ENCODE measurements at places on chromosomes 1 and 21.

- H3K36me3 ChIP-seq = no peaks in the 10 kb centered on the region
- no peak for DNase-seq
- no peaks in the 10 kb centered on the region for H3K27me3 ChIP-seq
- no peak overlapping the region for H3K27ac ChIP-seq
- H3K4me1 ChIP-seq = no peaks in the 10 kb centered on the region
Measured at GRCh38 chr1:175341631-175342429, 149.3 kb upstream of the KIAA0040 start.

GRCh38 chr1:39132505-39133339, 71.8 kb upstream of the MACF1 start:
- no peak for DNase-seq
- H3K27ac ChIP-seq = no peak overlapping the region
- peaks cover 3% of the 10 kb centered on the region for H3K4me1 ChIP-seq
- H3K27me3 ChIP-seq = no peaks in the 10 kb centered on the region
- H3K36me3 ChIP-seq = no peaks in the 10 kb centered on the region

DNA sequence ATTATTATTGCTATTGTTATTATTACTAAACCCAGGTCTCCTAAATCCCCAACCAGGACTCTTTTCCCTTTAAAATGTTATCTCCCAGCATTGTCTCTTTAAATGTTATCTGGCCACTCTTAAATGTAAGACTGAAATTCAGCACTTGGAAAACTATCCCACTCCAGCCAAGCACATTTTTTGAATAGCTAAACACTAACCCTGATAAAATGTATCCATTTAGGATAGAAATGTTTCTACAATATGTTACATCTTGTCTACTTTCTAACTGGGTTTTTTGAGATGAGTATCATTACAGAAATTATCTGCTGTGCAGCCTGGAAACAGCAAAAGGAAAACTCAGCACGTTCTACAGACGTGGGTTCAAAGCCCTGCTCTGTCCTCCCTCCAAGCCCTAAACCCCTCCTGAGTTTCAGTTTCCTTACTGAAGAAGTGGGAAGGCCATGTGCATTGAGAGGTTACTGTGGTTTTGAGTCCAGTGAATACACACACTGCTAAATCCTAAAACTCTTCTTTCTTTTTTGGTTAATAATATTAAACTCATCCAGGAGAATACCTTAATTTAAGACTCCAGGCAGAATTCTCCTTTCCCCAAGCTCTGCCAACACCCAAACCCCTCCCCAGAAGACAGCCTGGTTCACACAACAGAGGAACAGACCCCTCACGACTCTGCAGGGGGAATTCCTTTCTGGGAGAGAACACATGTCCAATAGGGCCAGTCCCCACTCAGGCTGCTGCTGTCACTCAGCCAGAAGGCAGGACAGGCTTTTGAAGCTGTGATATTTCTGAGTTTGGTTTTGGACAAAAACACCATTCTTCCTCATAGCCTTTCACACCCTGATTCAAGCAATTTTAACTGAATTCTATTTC, 41.9 kb downstream of the HIVEP3 start:
- no peak for DNase-seq
- H3K36me3 ChIP-seq = no peaks in the 10 kb centered on the region
- H3K27me3 ChIP-seq = no peaks in the 10 kb centered on the region
- H3K4me1 ChIP-seq = no peaks in the 10 kb centered on the region
- no peak overlapping the region for H3K27ac ChIP-seq

- DNase-seq = peak; percentile 41
- peaks cover 17% of the 10 kb centered on the region for H3K4me1 ChIP-seq
- no peaks in the 10 kb centered on the region for H3K36me3 ChIP-seq
- no peak overlapping the region for H3K27ac ChIP-seq
- H3K4me3 ChIP-seq = peak overlapping the region; percentile 85
Measured at GRCh38 chr1:200302192-200302920, 107.5 kb downstream of the ZNF281 start.

DNA sequence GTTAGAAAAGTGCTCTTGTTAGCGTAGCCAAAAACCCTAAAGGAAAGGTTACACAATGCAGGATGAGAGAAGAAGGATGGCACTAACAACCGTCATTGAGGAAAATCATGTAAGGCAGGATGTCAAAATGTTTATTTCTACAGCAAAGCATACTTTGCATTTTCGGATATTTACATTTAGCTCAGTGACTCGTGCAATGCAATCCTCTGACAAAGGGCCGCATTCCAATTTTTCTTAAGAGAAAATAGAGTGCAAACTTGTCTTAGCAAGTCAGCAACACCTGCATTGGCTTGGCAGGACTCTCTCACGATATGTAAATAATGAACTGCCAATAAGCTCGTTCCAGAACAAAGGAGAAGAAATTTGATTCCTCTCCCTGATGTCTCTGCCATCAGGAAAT, 33.3 kb downstream of the TIAM1 start:
- H3K4me1 ChIP-seq = no peaks in the 10 kb centered on the region
- no peaks in the 10 kb centered on the region for H3K36me3 ChIP-seq
- no peak overlapping the region for H3K27ac ChIP-seq
- no peak overlapping the region for H3K4me3 ChIP-seq

GRCh38 chr1:40926441-40926840, 53.1 kb upstream of the CTPS1 start:
- no peak overlapping the region for H3K4me3 ChIP-seq
- H3K27ac ChIP-seq = no peak overlapping the region
- H3K27me3 ChIP-seq = no peaks in the 10 kb centered on the region
- no peaks in the 10 kb centered on the region for H3K4me1 ChIP-seq
- no peaks in the 10 kb centered on the region for H3K36me3 ChIP-seq

- no peak overlapping the region for H3K27ac ChIP-seq
- no peaks in the 10 kb centered on the region for H3K36me3 ChIP-seq
- no peaks in the 10 kb centered on the region for H3K4me1 ChIP-seq
- H3K4me3 ChIP-seq = no peak overlapping the region
Measured at GRCh38 chr1:3380469-3380868, 74.0 kb upstream of the ARHGEF16 start.

DNA sequence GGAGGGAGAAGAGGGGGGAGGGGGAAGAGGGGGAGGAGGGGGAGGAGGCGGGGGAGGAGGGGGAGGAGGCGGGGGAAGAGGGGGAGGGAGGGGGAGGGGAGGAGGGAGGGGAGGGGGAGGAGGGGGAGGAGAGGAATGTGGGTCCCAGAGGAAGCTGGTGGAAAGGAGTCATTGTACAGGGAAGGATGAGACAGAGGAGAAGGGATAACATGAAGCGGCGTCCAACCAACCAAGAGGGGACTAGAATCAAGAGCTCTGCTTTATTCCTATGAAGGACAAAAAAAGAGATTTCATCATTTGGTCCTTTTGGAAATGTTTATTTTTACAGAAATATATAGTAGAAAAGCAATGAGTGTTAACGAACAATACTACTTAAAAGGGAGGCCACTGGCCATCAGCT, 24.5 kb downstream of the COA6 start:
- H3K36me3 ChIP-seq = peaks cover 6% of the 10 kb centered on the region
- no peak overlapping the region for H3K4me3 ChIP-seq
- H3K4me1 ChIP-seq = peaks cover 50% of the 10 kb centered on the region
- no peak overlapping the region for H3K27ac ChIP-seq

DNA sequence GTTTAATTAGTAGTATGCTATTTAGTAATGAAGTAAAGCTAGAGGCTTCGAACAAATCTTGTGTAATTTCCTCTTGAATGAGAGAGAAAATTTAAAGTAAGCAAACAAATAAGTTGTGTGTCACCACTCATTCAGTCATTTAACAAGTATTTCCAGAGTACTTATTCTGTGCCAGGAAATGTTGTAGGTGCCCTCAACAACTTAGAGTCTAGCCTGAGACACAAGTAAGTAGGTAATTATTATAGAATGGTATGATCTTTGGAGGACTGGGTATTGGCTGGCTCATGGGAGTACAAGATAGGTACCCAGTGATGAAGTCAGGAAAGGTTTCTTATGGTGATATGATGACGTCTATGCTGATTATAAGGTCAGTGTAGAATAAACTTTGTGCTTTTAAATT, 17.4 kb upstream of the METTL18 start:
- no peak overlapping the region for H3K27ac ChIP-seq
- H3K4me3 ChIP-seq = no peak overlapping the region
- no peaks in the 10 kb centered on the region for H3K4me1 ChIP-seq
- no peaks in the 10 kb centered on the region for H3K27me3 ChIP-seq
- peaks cover 5% of the 10 kb centered on the region for H3K36me3 ChIP-seq

DNA sequence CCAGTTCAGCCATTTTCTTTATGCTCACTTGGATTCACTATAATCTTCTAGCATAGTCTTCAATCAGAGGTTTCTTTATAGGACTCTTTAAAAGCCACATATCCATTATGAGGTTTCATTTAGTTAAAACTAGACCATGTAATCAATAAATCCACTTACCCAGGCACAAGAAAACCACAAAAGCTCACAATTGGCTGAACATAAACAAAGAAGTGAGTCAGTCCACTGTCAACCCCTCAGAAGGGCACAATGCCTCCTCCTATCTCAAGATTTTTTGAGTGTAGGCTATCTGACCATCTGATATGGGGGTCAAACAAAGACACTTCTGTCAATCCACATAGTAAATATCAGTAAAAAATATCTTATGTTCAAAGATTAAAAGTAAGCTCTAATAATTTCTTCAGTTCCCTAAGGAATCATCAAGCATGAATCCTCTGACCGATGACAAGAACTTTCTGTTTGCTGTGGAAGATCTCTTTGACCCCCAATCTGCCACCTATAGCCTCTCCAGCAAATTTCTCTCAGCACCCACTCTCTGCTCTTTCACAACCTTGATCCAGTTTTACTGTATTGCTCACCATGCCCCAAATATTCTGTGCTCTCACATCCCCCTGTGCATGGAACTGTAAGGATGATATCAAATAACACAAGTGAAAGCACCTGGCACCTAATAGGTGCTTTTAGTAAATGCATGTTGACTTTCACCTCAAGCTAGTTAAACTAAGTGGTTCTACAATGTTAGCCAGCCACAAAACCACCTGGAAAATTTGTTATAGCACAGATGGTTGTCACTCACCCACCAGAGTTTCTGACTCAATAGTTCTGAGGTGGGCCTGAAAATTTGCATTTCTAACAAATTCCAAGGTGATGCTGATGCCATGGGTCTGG, 16.7 kb downstream of the RAB3B start:
- no peak overlapping the region for H3K27ac ChIP-seq
- H3K27me3 ChIP-seq = no peaks in the 10 kb centered on the region
- H3K36me3 ChIP-seq = no peaks in the 10 kb centered on the region
- H3K4me3 ChIP-seq = no peak overlapping the region

DNA sequence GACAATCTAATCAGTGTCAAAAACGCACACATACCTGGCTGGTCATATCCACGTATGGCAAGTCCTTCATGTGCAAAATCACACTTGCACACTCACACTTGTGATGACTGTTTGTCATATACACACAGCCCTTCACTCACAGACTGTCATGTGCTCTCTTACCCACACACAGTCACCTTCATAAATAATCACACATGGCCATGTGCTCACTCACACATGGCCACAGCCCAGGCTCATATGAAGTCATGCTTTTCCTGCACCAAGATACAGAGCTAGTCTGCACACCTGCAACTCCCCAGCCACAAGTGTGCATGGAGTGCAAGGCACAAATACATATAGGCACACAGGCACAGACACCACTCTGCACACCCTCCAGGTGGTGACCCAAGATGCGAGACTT, 45.4 kb upstream of the FOXO6 start:
- H3K4me3 ChIP-seq = no peak overlapping the region
- H3K27ac ChIP-seq = no peak overlapping the region
- no peaks in the 10 kb centered on the region for H3K36me3 ChIP-seq
- no peak for DNase-seq
- H3K27me3 ChIP-seq = no peaks in the 10 kb centered on the region

Measured in CD14-positive monocyte (primary cell).